ENCODE measurements at places on chromosomes 3 and 15.

- DNase-seq: no peak
Observed at GRCh38 chr15:74027688-74028087, 33.2 kb downstream of the PML start.

DNA sequence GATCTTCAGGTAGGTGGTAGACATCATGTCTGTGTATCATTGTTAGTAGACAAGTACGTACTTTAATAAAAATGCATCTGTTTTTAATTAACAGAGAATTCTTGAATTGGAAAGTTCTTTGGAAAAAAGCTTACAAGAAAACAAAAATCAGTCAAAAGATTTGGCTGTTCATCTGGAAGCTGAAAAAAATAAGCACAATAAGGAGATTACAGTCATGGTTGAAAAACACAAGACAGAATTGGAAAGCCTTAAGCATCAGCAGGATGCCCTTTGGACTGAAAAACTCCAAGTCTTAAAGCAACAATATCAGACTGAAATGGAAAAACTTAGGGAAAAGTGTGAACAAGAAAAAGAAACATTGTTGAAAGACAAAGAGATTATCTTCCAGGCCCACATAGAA, 149.1 kb upstream of the LRRFIP2 start:
- no peak for DNase-seq

- no peak for DNase-seq
Observed at GRCh38 chr3:42204867-42205599, 61.0 kb downstream of the CCK start.

GRCh38 chr15:48392356-48392755, 61.1 kb downstream of the DUT start:
- DNase-seq: no peak

DNA sequence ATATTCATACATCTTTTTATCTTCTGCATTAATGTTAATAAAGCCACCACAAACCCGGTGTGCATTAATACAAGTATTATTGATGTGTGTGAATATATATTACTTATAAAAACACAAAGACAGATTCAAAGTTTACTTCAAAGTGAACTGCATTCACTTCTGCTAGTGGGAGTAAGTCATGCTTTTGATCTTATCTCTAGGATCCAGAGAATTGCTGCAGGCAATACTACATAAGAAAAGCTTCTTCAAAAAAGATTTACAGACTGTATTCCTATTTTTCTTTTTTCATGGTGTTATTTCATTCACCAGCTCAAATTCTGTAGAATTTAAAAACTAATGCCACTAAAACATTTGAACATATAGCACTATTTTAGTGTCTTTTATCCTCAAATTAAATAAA, 87.5 kb upstream of the CBLB start:
- no peak for DNase-seq

DNA sequence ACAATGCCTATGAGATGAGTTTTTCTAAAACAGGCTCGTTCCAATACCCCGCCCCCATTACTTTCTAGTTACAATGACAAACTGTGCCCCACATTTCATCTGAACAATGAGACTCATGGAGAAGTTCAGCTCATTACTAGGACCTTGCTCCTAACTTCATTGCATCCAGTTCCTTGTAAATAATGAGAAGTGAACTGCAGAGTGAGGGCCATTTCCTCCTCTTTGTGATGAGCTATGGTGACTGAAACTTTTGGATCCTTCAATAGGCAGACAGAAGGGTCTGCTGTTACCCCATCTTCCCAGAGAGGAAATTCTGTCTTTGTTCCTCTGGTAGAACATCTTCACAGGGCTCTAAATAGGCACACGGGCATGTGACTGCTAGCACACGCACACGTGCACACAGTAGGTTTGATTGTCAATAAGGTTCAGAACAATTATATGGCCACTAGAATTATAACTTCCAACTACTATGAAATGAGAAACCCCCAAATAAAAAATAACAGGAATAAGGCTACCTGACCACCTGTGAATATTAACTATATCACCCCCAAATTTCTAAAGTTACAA, 51.8 kb downstream of the SERP1 start:
- DNase-seq: no peak

- DNase-seq: peak; percentile 65
Observed at GRCh38 chr3:72017935-72018334, 233.0 kb upstream of the PROK2 start.

DNA sequence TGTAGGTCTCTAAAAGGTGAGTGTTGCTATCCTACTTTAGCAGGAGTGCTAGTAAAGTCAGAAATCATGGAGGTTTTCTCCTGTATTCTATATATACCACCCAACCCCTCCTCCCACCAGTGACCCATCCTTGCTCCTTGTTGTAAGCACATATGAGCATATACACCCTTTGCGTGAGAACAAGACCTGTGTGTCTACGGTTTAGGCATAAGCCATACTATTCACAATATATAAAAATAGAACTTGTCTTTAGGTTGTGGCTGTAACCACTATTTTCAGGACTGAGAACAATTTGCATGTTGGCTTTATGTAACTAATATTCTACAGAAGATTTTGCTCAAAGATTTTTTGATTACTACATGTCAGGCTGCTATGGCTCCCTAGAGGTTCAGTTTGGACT, 59.1 kb upstream of the TOP2B start:
- no peak for DNase-seq

GRCh38 chr3:99920481-99921376, 103.1 kb downstream of the CMSS1 start:
- peak; percentile 83 for DNase-seq

- no peak for DNase-seq
Observed at GRCh38 chr3:108311797-108312196, 15.4 kb downstream of the HHLA2 start.

- no peak for DNase-seq
Observed at GRCh38 chr15:99571299-99571698, 5.5 kb downstream of the MEF2A start.

DNA sequence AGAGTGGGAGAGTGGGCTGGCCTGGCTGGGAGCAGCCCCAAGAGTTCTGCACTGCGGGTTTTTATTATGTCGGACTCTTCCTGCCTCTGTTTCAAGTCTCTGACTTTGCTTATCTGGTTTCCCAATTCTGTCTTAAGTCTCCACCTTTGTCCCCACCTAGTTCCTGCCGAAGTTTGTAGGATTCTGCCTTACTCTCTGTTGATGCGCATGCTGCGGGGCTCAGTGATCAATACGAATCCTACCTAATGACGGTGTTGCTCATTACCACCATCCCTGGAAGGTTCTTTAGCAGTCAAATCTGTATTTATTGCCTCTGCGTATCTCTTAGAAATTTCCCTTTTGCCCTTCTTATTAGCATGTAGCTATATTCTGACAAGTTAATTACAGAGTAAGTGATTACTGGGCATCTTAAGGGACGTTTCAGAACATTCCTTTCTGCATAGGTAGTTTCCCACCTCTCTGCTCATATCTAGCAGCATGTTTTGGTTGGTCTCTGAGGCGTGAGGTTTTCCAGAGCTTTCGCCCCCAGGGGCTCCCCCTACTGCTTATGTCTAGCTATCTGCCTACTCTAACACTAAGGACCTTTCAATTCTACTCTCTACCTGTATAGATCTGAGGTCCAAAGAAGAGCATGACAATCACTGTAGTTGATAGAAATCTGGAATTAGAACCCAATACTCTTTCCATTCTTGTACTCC, 236.0 kb upstream of the EIF1B start:
- peak; percentile 81 for DNase-seq

- no peak for DNase-seq
Observed at GRCh38 chr3:122789585-122790273, 3.9 kb downstream of the HSPBAP1 start.

GRCh38 chr3:38375488-38376097, 29.0 kb downstream of the XYLB start:
- DNase-seq: no peak

DNA sequence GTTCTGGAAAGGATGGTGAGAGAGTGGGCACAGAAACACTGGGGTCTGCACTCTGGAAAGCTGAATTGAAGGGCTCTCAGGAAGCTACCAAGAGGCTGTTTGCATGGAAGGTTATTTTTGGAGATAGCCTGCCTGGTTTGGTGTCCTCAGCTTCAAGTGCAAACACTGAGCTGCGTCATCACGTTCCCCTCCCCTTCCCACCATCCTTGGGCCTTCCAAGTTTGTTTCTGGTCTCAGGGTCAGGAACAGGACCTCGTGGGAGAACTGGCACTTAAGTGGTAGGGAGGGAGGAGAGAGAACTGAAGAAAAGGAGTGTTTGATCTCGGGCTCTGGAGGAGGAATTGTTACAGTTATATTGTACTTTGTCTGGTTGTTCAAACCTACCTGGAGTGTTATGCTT, 10.6 kb downstream of the ST6GAL1 start:
- DNase-seq: peak; percentile 46

DNA sequence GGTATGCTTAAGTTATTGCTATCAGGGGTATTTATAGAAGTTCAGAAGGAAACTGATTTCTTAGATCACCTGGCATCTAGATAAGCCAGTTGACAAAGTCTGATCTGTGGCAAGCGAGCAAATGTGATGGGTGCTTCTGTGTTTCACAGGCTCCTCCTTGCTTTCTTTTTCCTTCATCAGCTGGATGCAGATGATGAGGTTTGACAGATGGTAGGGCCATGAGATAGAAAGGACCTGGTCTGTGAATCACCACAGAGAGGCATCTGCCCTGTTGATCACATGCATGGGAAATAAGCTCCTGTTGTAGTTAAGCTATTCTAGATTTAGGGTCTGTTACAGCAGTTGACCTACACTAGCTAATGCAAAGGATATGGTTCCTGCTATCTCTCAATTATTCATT, 372.0 kb downstream of the NEK10 start:
- DNase-seq: no peak

DNA sequence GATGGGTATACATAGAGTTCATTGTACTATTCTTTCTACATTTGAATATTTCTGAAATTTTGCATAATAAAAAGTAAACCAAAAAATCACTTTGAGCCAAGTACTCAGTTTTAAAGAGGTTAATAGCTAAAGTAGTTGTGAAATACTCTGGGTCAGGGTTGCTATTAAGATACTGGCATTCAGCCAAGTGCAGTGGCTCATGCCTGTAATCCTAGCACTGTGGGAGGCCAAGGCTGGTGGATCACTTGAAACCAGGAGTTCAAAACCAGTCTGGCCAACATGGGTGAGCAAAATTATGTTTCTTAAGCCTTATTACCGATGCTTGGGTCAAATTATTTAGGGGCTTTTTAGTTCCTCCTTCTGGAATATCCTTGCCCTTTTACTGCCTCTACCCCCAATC, 122.0 kb upstream of the MELTF start:
- DNase-seq: no peak

GRCh38 chr15:101549647-101550046, 60.1 kb upstream of the PCSK6 start:
- peak; percentile 49 for DNase-seq

- no peak for DNase-seq
Observed at GRCh38 chr3:163891771-163892170, 1186.5 kb downstream of the SI start.

DNA sequence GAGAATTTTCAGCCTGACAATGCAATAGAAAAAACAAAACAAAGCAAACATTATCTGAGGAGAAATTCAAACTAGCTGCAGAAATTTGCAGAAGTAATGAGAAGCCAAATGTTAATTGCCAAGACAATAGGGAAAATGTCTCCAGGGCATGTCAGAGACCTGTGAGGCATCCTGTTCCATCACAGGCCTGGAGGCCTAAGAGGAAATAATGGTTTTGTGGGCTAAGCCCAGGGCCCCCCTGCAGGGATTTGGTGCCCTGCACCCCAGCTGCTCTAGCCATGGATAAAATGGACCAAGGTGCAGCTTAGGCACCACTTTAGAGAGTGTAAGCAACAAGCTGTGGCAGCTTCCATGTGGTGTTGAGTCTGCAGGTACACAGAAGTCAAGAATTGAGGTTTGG, 401.2 kb upstream of the NECTIN3 start:
- DNase-seq: no peak

DNA sequence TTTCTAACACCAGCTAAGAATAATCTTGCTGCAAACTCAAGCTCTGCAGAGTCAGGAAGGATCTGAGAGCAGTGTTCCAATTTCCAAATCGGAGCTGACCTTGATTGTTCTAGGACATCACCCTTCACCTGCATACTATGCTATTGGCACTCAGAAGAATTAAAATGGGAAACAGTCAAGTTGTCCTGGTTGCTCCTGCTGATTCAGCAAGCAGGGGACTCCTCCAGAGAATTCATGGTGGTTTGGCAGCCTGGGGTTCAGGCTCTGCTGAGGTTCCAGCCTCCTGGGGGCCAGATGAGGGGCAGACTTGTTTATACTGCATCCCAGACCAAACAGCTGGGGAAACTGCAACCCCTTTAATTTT, 213.7 kb upstream of the ADAMTS9 start:
- DNase-seq: no peak

- no peak for DNase-seq
Observed at GRCh38 chr3:79341961-79342360, 425.8 kb downstream of the ROBO1 start.

DNA sequence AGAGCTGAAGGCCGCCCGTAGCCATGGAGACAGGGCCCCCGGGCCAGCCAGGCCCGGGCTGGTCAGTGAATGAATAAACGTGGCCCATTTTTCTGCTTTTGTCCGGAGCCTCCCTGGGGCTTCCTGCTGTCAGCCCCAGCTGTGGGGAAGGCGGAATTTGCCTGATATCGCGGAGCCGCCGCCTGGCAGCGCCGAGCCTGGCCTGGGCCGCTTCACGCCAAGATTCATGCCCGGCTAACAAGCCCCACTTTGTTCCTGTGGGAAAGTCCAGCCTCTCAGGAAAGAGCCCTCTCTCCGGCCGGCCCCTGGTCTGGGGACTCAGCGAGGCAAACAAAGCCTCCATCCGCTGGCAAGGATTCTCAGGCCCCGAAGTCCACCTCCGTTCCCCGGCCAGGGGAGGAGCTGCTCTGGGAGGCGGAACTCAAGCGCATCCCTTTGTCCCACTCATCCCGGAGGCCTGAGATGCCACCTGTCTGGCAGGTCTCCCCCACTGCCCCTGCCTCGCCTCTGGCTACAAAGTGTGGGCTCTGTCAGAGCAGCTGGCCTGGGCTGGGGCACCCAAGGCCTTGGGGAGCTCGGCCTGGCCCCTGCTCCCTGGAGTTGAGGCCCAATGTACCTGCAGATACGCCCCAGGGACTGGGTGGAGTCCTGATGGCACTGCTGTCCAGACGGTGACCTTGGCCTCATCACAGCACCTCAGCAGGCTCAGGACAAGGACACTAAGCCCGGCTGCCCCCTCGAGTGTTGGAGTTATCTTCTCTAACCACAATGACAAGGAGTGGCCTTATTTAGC, 51.6 kb upstream of the SLC6A11 start:
- DNase-seq: peak; percentile 56

DNA sequence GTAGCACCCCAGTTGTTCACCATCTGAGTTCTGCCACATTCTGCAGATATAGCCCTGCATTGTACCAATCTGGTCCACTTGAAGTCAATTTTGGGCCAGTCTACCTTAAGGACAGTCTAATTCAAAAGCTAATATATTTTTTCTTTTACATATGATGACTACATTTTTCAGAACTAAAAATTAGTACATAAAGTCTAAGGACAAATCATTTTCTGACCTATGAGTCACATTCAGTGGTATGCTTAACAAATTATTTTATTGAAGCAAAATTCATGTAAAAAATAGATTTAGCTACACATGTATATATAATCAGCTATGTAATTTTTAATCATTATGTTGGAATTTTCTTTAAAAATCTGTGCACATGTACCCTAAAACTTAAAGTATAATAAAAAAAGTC, 52.1 kb upstream of the IL12A start:
- DNase-seq: no peak
